Activated naive CD8-positive, alpha-beta T cell treated with anti-CD3 and anti-CD28 coated beads for 36 hours (primary cell): ENCODE measurements at places on chromosomes 13 and 19.

GRCh38 chr19:12772323-12772722, 3.0 kb downstream of the HOOK2 start:
- no peak for DNase-seq

GRCh38 chr19:4183967-4184717, 1.7 kb downstream of the ANKRD24 start:
- no peak for DNase-seq

DNA sequence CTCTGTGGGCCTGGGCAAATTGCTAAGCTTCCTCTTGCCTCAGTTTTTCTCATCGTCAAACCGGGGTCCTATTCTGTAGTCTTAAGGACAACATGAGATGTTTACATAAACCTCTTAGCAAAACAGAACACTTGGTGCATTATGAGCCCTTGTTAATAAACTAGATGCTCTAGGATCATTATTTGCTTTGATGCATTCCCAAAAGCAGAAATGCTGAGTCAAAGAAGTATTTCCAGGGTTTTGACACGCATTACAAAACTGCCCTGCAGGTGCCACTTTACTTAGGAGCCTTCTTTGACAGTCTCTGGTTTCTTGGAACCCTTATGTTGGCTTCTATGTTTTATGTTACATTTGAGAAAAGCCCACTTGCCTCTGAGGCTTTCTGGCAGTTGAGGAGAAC, 12.1 kb downstream of the AKAP11 start:
- DNase-seq, result no peak

DNA sequence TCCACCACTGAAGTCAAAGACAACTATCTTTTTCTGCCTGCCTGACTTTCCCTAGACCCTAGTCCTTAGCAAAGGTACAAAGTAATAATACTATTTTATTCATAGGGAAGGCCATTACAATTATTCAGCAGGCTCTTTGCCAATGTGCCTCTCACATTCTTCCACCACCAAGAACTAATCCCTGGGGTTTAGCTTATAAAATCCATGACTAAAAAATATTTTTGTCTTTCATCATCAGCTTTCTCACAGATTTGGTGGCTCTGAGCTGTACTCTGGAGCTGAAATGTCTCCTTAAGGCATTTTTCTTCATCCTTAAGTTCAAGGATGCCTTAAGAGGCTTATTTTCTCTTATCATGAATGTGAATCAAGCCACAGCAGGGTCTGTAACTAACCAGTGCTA, 96.1 kb downstream of the OXGR1 start:
- DNase-seq, result no peak

- DNase-seq, result no peak
Measured at GRCh38 chr19:11814700-11815035, 595 bp downstream of the ZNF440 start.

DNA sequence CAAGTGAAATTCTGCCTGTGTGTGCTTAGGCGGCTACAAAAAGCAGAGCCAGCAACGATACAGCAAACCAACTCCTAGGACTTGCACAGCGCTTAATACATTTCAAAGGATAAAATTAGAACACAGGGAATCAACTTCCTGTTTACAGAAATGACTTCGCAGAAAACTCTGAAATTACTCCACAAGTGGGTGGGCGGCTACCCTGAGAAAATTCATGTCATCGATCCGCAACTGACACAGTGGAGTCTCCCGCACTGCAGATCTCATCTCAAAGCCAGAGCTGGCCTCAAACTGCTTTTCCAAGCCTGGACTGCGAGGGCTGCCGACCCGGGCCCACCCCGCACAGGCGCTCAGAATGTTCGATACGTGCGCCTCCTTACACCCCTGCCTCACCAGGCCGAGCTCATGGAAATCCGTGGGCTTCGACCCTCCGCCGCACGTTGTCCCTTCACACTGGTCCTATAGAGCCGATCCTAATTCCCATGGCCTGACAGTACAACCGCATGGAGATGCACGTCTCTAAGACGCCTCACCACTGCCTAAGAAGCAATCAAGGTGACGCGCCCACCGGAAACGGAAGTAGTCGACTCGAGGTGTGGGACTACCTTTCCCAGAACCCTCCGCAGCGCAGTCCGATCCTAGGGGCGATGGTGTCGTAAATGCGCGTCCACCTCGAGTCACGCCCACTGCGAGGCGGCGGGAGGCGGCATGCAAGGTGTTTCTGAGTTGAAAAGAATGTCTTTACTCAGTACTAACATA, at the start of gene ZNF229:
Gene ZNF229, minus strand, starts transcription at position 557 of the 759 bp plus-strand sequence. CDS start 5,625 bp downstream, outside the sequence.
- DNase-seq, result peak; percentile 88

GRCh38 chr13:20696073-20696472, 7.4 kb upstream of the IL17D start:
- DNase-seq, result no peak

DNA sequence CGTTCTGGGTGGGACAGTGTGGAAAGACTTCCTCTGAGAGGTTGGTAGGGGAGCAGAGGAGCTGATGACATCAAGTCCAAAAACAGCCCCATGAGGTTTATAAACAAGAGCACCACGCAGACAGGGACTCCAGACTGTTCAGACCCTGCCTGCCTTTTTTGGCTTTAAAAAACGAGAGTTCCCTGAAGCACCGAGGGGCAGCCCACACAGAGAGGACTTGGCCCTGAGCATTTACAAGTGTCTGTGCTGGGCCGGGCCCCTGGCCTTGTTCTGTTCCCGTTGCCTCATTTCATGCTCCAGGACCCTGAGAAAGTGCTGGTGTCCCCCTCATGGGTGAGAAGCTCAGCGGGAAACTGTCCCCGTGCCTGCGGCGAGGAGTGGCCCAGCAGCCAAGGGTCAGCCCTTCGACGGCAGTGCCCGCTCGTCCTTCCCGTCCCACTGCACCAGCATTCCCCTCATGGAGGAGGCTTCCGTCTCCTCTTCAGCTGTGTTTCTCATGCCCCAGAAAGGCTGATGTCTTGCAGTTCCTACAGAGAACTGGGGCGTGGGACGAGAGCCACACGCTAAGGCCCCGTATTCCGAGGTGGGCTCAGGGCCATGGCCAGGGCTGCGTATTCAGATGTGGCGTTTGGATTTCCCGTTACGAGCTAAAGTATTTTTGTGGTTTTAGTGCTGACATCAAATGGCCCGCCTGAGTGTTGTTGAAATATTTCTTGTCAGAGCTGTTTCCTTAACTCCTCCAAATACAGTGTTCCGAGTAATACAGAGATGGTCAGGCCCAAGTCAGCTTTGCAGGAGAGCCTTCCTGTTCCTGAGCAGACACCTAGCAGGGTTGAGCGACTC, 93.5 kb downstream of the ATP11A start:
- DNase-seq, result no peak

GRCh38 chr19:39969681-39970424, 1.1 kb upstream of the PSMC4 start:
- no peak for DNase-seq

DNA sequence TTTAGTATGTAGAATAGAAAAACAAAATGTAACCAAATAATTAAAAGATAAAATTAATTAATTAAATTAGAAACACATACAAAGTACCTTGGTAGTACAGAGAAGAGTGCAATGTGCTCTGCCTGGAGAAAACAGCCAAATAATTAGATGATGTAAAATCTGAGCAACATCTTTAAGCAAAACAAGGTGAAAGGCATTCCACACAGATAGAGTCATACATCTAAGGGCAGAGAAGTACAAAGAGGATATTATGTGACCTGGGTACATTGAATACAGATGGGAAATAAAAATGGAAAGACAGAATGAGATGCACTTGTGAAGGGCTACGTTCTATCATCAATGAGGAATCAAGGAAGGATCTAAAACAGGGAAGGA, 25.2 kb upstream of the FNDC3A start:
- no peak for DNase-seq

DNA sequence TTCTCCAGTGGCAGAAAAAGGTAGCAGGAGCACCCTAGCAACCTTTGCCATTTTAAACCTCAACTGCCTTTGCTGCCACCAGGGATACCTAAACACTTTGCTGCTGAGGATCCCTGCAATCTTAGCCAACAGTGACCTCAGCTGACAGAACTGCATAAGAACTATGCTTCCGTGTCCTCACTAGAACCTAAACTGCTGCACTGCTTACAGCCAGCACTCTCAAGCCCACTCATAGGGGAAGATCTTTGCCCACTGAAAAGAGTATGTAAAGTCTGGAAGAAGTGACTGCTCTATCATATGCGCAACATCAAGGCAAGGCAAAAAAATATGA, 270.0 kb upstream of the PCDH20 start:
- DNase-seq, result no peak

DNA sequence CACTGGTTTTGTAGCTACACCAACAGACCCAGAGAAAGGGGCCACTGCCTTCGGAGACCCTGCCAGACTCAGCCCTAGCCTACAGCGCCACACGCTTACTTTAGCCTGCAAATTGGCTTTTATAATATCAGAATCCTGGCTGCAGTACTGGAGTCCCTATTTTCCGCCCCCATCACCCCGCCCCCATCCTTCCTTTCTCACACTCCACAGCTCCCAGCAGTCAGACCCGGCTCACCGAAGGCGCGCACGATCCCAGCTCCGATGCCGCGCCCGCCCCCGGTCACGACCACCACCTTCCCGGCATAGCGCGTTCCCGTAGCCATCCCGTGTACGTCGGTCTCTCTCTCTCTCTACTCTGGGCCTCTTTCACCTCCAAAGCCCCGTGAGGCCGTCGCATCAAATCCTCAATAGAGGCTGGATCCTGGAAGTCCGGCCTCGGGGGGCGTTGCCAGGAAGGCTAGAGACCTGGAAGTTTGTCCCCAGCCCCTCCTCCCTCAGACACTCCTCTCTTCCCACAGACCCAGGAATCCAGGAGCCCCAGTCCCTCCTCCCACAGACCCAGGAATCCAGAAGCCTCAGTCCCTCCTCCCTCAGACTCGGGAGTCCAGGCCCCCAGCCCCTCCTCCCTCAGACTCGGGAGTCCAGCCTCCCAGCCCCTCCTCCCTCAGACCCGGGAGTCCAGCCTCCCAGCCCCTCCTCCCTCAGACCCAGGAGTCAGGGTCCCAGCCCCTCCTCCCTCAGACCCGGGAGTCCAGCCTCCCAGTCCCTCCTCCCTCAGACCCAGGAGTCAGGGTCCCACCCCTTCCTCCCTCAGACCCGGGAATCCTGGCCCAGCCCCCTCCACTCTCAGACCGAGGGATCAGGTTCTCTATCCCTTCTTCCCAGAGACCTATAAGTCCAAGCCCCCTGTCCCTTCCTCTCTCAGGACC, at the start of gene HSD17B14:
Gene HSD17B14, minus strand, starts transcription at position 403 of the 929 bp plus-strand sequence. Its CDS starts 80 bp downstream, at position 323.
- DNase-seq, result no peak

DNA sequence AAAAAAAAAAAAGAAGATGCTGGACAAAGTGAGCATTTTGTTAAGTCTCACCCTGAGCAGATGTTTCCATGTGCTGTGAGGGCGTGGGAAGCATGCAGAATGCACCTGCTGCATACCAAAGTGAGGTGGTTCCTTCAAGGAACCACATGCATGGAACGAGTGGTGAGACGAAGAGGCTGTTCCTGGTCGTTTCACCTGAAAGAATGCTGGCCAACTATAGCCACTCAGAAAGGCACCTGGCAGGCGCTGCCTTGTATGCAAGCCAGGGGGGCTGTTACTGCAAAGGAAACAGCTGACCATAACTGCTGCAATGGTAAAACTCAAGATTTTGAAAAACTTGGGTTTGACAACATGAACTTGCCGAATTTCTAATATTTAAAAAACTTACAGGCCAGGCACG, 14.7 kb downstream of the MIER2 start:
- DNase-seq, result no peak

DNA sequence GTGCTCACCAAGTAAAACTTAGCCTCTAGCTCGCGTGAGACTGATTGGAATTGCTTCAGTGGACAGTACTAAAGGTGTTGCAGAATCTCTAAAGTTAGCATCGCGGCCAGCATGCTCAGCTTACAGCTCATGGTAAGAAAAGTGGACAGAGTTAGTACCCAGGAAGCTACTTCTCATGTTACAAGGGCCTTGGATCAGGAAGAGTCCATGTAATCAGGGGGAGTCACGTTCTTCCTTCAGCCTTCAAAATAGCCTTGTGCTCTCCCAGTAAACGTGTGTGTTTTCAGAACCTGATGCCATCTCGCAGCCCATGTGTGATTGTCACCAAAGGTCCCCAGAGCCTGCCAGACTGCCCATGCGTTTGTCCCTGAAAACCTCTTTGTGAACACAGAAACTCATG, 195.8 kb upstream of the RNF113B start:
- no peak for DNase-seq

GRCh38 chr13:53782488-53782961, 753.9 kb downstream of the OLFM4 start:
- DNase-seq, result no peak

DNA sequence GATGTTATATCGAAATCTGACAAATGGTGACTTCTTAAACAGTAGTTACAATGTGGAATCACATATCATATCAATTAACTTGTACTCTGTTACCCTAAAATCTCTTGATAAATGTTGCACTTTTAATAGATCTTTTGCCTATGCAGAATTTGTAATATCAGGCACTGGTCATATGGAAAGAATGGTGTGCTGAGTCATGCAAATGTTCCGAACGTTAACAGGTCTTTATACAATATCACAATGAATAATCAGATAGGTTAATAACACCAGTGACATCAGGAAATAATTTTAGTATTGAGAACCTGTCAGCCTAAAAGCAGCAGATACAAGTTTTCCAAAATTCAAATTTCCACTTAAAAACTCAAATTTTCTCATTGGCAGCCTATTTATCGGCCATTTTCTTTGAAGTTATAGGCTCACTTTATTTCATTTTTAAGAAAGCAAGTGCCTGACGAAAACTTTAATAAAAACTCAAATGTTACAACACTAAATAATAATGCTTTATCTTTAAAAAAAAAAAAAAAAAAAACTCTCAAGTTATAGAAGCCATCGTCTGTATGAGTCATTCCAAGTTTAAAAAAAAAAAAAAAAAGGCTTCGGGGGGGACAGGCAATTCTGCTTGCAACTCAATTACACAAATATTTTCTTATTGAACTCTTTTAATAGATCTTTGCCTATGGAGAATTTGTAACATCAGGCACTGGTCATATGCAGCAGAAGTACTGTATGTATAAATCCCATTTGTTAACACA, 180.9 kb downstream of the DIAPH3 start:
- DNase-seq, result no peak

GRCh38 chr13:91381371-91381770, 17.1 kb upstream of the GPC5 start:
- DNase-seq, result no peak

GRCh38 chr13:23081901-23082300, 98.9 kb upstream of the SGCG start:
- DNase-seq, result no peak

- DNase-seq, result no peak
Measured at GRCh38 chr13:93915269-93915809, 564.1 kb downstream of the DCT start.

GRCh38 chr13:94559222-94559795, 36.6 kb downstream of the TGDS start:
- DNase-seq, result no peak

- DNase-seq, result peak; percentile 45
Measured at GRCh38 chr19:3494051-3494450, 6.4 kb downstream of the DOHH start.

GRCh38 chr19:51119101-51119500, 5.6 kb upstream of the SIGLEC9 start:
- no peak for DNase-seq
